ENCODE measurements at places on chromosomes 7 and 10. TPM values are rescaled to one million over a fixed set of nuclear protein-coding genes. Genes with fewer than 3 reads are reported as not detected.

GRCh38 chr7:140841166-140841715, 83.5 kb downstream of the BRAF start:
- H3K4me1 ChIP-seq, result no peaks in the 10 kb centered on the region

The AKR1D1 gene
- not detected for total RNA-seq

The LIPF gene
- total RNA-seq, result not detected

The CDK1 gene
- total RNA-seq, result 94.7 TPM

The CCDC3 gene
- 6.4 TPM for total RNA-seq

All from neural crest cell (in vitro differentiated cells).